ENCODE measurements at places on chromosomes 12 and 14.

DNA sequence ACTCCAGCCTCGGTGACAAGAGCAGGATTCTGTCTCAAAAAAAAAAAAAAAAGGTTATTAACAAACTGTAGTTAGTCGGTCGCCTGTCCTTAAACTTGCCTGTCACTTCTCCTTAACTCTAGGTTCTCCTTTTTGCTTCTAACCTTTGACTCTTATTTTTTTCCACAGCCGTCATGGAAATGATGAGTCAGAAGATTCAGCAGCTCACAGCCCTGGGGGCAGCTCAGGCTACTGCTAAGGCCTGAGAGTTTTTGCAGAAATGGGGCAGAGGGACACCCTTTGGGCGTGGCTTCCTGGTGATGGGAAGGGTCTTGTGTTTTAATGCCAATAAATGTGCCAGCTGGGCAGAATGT lies 418 bp upstream of the MYG1 start:
- DNase-seq, result peak; percentile 84

- no peak for DNase-seq
These were observed 92.5 kb downstream of the ADCK1 start for GRCh38 chr14:77892381-77892871.

GRCh38 chr14:64303471-64303917 lies 9.3 kb upstream of the ESR2 start:
- peak; percentile 21 for DNase-seq

- DNase-seq, result no peak
These were observed 1.7 kb downstream of the WNT1 start for GRCh38 chr12:48979602-48980388.

DNA sequence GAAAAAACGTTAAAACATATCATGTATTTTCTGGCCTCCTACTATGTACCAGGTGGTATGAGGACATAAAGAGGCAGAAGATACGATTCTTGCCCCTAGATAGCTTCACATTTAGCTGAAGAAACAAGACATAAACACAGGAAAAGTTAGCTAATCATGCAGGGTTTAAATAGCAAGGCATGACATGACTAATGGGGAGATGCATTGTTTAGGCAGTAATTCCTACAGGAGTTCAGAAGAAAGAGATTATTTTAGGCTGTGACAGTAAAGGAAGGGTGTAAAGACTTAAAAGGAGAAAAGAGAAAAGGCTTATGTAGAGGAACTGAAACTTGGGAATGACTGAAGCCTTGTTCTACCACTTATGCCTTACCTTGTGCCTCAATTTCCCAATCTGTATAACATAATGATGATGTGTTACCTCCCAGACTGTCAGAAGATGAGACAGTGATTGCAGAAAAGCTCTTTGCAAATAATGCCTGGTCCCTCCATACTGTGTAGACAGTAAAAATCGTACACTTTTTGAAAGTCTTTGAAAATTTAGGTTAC lies 44.4 kb downstream of the PRKCH start:
- no peak for DNase-seq

GRCh38 chr14:22379727-22380126 lies 209.3 kb downstream of the DAD1 start:
- DNase-seq, result no peak

DNA sequence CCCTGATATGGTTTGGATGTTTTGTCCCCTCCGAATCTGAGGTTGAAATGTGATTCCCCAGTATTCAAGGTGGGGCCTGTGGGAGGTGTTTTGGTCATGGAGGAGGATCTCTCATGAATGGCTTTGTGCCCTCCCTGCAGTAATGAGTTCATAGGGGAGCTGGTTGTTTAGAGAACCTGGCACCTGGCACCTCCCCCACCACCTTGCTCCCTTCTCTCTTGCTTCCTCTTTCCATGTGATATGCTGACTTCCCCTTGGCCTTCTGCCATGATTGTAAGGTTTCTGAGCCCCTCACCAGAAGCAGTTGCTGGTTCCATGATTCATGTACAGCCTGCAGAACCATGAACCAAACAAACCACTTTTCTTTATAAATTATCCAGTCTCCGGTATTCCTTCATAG lies 32.6 kb downstream of the CD163L1 start:
- no peak for DNase-seq
